ENCODE measurements at places on chromosomes 16 and 17.

- DNase-seq = peak; percentile 44
These were observed 28.8 kb downstream of the GINS2 start for GRCh38 chr16:85659805-85660511.

GRCh38 chr16:49022351-49022963, 259.2 kb downstream of the CBLN1 start:
- DNase-seq = no peak

GRCh38 chr16:5041600-5042133, 7.9 kb upstream of the NAGPA start:
- DNase-seq = peak; percentile 81

DNA sequence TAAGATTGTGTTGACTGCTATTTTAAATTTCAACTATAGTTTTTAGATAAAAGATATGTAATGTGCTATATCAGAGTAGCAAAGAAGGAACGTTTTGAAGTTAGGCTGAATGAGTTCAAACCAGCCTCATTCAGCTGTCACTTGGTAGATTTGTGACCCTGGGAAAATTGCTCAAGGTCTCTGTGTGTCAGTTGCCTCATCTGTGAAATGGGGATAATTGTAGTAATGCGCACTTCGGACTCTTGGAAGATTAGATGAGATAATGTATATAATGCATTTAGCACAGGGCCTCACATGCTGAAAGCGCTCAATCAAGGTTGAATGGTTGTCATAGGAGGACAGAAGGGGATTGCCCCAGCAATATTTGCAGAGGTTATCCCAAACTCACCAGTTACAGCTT, 4.7 kb downstream of the BMERB1 start:
- DNase-seq = no peak

GRCh38 chr17:57085448-57086068, 512 bp downstream of the AKAP1 start:
- peak; percentile 45 for DNase-seq

DNA sequence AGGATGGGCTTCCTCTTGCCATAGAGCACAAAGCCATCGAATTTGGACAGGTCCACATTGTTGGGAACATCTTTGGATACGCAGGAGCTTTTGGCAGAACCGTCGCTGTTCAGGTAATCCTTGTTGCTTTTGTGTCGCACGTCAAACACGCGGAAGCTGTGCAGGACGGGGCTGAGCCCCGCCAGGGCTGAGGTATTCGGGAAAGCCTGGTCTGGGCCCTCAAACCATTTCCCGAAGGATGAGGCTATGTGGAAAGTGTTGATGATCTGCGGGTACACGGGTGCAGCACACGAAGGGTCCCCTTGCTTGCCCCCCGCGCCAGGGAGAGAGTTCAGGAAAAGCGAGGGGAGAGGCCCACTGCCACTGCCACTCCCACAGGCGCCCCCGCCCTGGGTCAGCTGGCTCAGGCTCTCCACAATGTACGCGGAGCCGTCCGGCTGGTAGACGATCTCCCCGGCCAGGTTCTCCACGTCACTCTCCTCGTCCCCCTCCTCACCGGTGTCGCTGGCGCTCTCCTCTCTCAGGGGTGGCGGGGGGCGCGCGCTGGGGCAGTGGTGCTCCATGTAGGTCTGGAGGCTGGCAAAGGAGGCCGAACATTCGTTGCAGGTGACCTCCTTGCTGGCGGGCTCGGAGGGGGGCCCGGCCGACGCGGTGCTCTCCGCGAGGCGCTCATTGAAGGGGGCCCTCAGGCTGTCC, 88.5 kb downstream of the ZFHX3 start:
- no peak for DNase-seq

GRCh38 chr16:71927787-71928186, 32.5 kb downstream of the IST1 start:
- no peak for DNase-seq

- no peak for DNase-seq
These were observed 8.0 kb downstream of the SEZ6 start for GRCh38 chr17:28997806-28998205.

DNA sequence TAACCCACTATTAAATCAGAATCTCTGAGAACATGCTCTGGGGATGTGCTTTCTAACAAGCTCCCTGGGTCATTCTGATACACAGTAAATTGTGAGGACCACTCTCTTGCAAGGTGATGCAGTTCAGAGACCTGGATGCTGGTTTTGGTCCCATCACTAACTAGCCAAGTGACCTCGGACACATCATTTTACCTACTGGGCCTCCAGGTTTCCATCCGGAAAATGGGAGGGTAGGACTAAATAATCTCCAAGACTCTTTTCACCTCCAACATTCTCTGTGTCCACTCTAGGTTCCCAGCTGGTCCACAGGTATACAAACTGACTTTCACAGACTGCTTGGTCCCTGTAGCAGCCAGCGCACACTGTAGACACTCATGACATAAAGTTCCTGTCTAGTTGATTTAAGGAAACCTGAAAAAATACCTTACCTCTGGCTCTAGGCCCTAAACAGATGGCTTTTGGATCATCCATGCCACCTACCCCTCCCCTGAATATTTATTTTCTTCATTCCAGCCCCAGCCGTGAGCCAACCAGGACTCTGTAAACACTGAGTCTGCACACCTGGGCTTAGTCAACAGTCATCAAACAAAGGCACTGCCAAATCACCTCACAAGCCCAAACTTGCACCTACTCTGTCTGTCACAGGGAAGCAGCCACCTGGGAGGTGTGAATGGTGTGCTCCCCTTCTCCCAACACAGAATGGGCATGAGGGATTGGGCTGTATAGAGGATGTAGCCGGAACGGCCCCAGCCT, 51.3 kb upstream of the MRPS23 start:
- no peak for DNase-seq

GRCh38 chr16:55479430-55480140, 587 bp downstream of the MMP2 start:
- DNase-seq = no peak

DNA sequence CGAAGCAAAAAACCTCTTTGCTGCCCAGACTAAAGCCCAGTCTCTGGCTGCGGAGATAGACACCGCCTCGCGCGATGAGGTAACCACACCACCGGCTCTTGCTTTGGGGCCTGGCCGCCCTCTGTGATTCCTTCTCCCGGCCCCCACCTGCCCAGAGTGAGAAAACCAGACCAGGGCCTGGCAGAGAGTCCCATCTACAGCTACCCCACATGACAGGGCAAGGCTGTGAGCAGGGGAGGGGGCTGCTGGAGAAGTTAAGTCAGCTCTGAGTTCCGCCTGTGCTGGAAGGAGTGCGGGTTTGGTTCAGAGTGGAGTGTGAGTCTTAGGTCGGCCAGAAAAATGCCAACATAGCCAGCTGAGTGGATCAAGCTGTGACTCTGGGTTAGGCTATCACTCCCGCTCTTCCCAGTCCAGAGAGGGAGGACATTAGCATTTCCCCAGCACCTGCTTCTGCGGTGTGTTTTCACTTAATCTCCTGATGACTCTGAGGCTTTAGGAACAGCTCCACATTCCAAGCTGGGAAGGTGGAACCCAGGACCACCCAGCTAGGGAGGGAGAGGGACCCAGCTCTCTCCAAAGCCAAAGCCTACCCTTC, 139.0 kb downstream of the RAB11FIP4 start:
- no peak for DNase-seq

- DNase-seq = no peak
These were observed 150.9 kb upstream of the CIBAR2 start for GRCh38 chr16:85263239-85263585.

GRCh38 chr16:85402910-85403692, 210.0 kb upstream of the GSE1 start:
- DNase-seq = peak; percentile 68

- no peak for DNase-seq
These were observed at the start of gene STX1B for GRCh38 chr16:31010585-31011325. Gene STX1B, minus strand, starts transcription at chr16:31010638. Its CDS starts 242 bp downstream, at chr16:31010396.

GRCh38 chr17:63275318-63275970, 170.7 kb downstream of the CYB561 start:
- DNase-seq = peak; percentile 97

DNA sequence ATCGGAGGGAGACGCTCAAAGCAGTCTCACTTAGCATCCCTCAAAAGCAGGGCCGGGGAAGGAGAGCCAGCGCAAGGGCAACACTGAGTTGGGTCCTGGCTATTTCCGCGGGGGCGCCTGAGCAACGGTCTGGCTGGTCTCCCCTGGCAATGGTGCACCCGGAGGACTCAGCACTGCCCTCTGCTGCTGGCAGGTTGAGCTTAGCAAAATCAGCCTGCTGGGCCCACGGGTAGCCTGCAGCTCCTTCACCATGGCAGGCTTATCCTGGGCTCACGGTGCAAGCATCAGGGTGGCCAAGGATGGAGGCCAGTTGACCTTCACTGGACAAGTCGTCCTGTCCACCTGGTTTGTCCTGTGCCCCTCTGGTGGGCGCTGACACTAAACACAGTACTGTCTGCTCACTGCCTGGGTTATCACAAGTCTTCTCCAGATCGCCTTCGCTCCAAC, 14.4 kb upstream of the ALDH3A1 start:
- peak; percentile 61 for DNase-seq

DNA sequence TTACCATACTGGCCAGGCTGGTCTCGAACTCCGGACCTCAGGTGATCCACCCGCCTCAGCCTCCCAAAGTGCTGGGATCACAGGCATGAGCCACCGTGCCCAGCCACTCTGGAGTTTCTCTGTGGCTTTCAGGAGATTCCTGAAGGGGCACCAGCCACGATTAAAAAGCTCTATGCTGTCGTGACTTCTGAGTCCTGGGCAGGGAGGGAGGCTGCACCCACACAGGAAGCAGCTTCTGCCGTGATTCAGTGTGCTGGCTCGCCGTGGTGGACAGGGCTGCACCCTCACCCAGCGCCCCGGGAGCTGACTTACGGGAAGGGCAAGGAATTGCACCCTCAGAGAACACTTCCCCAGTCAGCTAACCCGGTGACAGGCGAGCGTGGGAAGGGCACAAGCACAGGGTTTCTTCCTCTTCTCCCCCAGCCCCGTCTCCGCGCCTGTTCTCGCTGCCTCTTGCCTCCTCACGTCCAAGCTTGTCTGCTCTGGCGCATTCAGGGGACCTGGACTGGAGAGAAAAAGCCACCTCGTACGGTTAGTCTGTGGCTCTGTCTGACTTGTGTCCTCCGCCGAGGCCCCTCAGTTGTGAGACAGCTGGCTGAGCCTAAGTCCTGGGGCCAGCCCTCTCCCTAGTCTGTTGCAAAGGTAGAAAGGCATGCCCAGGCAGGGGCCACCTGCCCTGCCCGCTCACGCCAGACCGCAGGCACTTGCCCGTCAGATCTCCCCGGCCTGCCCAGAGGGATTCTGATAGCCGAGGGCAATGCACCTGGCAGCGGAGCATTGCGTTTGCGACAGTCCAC, 145.0 kb downstream of the SEC14L1 start:
- DNase-seq = peak; percentile 93

- DNase-seq = peak; percentile 23
These were observed 13.4 kb downstream of the RTN4RL1 start for GRCh38 chr17:2011411-2012371.

DNA sequence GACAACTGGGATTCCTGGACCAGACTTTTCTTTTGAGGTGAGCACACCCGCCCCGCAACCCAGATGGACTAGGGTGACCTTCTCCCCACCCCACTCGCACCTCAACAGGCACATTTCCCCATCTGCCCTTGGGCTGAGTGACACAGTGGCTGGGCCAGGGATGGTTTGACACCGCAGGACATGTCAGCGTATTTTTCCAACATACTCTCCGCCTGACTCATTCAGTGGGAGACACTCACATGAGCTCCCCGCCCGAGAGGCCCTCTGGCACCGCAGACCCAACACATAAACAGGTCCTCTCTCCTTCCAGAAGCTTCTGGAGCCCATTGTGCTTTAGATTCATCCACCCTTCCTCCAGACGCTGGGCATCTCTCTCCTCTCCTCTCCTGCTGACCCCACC, 69.4 kb downstream of the ZDHHC7 start:
- DNase-seq = peak; percentile 63

- DNase-seq = no peak
These were observed 79.5 kb downstream of the SLC6A2 start for GRCh38 chr16:55735120-55735781.

Measured in iris pigment epithelial cell (primary cell).